ENCODE measurements at places on chromosomes 5 and 9.

DNA sequence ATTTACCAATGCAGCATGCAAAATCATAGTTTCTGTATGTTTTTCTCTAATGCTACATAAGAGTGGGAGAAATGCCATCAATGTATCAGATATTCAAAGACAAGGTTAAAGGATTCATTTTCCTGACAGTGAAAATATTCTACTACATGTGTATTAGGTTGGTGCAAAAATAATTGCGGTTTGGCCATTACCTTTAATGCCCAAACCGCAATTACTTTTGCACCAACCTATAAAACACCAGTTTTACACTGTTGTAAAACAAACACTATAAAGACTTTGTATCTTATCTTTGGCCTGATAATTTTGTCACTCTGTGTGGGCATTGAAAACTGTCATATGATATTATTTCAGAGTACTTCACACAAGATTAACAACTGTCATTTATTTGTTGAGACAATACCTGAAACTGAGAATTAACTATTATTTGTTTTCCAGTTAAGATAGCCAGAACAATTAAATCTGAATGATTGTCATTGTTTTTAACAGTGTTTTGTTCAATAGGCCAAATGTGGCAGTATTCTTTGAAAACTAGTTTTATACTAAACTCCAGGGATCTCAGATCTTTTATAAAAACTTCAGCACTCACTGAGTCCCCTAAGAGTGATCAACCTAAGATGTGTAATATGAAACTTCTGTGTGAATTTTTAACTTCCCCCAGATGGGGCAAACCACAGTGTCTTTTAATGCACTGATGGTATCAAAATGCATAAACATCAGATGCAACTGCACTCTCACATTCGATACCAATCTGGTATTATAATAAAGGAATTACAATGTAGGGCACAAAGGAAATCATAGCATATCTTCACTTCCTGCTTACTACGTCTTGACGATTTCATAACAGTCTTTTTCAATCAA, 53.8 kb upstream of the FBN2 start:
- DNase-seq: no peak

- no peak for DNase-seq
Measured at GRCh38 chr5:142197781-142198180, 89.2 kb downstream of the NDFIP1 start.

DNA sequence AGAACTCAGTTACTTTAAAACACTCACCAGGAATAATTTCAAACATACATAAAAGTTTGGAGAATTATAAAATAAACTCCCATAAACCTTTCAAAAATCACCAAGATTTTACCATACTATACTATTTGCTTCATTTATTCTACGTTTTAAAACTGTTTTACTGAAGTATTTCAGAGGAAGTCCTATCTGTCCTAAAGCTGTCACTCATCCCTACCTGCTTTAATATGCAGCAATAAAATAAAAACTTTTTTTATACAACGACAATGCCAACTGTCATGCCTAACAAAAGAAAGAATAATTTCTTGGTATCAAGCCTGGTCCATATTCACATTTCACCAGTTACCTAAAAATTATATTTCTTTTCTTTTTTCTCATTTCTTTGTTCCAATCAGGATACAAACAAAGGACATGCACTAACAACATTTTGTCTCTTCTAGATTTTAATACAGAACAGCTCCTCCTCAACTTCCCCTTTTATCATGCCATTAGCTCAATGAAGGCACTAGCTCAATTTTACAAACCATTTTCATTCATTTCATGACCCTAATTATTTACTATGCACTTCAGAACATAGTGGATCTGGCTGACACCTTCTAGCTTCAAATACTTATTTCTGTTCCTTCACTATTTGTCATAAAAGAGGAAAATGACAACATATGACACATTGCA, 135.2 kb downstream of the GNAQ start:
- no peak for DNase-seq

GRCh38 chr5:150408231-150408943, 4.3 kb downstream of the CD74 start:
- DNase-seq: no peak

DNA sequence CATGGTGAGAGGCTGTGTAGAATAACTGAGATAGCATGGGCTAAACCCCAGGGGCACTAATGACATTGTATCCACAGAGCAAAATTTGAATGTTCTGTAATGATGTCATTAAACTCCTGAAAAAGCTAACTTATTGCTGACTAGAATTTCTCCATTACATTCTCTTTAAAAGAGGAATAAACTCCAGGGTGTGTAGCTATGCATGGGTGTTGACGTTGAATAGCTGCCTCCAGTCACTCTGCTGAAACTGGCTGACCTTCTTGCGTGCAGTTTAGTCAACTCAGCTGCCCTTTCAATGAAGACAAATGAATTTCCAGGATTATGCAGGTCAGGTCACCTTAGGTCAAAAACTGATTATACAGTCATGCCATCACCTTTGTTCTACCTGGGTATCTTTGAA, 617.5 kb upstream of the WWC1 start:
- no peak for DNase-seq

DNA sequence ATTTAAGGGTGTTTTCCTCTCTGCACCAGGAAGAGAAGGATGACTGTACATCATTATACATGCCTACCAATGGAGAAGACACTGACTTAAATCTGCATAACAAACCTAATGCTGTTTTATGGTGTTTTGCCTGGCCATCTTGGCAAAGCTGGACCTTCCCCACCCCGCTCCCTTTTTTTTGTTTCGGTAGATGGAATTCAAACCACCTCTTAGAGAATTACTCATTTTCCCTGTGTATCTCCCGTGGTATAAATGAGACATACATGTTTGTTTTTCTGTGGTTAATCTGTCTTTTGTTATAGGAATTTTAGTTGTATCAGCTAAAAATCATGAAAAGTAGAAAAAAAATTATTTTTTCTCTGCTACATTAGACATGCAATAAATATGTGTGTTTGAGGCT, 28.8 kb downstream of the IL12B start:
- DNase-seq: no peak

- DNase-seq: no peak
Measured at GRCh38 chr9:31519424-31519823, 865.0 kb upstream of the ACO1 start.

DNA sequence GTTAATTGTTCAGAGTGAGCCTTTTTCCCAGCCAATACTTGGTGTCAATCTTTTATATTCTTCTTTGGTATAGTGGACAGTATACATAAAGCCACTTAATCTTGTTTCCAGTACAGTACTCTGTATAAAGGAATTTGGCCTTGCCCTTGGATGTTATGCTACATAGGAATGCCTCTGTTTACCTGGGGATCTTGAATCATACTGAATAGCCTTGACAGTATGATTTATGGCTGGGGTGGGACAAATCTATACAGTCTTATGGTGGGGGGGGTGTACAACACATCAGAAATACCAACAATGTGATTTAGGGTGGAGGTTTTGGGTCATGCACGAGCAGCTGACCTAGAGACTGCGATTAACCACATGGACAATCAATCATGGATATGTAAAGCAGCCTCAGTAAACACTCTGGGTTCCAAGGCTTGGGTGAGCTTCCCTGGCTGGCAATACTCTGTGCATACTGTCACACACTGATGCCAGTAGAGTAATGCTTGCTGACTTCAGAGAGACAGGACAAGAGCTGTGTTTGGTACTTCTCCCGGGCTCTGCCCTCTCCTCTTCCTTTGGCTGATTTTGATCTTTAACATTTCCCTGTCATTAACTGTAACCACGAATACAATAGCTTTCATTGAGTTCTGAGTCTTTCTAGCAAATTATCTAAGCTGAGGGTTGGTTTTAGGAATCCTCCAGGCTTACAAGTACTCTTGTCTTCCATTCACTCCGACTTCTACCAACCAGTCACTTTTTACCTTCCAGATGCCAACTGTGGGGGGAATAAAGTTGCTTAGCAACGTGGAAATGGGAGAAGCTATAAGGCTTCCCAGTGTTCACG, 84.6 kb downstream of the IARS1 start:
- DNase-seq: no peak

DNA sequence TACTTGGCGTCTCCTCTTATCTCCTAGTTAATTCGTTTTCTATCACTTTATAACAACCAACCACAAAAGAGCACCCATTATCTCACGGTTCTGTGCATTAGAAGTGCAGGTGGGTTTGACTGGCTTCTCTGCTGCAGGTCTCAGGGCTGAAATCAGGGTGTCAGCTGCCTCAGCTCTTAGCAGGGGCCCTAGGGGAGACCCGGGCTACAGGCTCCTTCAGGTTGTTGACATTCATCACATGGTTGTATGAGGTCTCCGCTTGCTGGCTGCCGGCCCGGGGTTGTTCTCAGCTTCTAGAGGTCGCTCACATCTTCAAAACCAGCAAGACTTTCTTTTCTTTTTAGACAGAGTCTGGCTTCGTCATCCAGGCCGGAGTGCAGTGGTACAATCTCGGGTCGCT, 2.9 kb upstream of the ZMYND19 start:
- DNase-seq: no peak

DNA sequence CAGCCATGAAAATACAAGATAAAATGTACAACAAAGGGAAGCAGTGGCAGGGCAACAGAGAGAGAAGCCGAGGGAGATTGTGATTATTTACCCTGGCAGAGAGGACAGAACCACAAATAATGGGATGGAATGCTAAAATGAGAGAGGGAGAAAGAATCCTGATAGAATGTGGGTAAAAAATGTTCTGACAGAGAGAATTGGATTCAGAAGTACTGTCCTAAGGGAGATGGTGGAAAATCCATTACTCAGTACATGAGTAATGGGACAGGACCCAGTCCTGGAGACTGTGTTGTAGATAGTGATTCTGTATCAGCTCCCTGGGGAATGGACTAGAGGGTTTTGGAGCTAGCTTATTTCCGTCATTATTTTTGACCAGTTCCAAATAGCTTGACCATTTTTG, 831.5 kb downstream of the MAT2B start:
- DNase-seq: no peak

- DNase-seq: no peak
Measured at GRCh38 chr9:113296796-113297558, 6.2 kb downstream of the RNF183 start.

All from stimulated activated CD4-positive, alpha-beta T cell treated with anti-CD3 and anti-CD28 coated beads, Interleukin-1b, Interleukin-23, amount 100 ng/mL, for 1 hour (primary cell).